ENCODE measurements at places on chromosomes 4 and X.
A peak's percentile ranks its signal among the peaks of the same experiment; 100 is the strongest.

- no peak for DNase-seq
These were observed 104.6 kb upstream of the ETNPPL start for GRCh38 chr4:108867476-108867875.

- peak; percentile 53 for DNase-seq
These were observed 302.9 kb upstream of the GATB start for GRCh38 chr4:152063621-152064240.

DNA sequence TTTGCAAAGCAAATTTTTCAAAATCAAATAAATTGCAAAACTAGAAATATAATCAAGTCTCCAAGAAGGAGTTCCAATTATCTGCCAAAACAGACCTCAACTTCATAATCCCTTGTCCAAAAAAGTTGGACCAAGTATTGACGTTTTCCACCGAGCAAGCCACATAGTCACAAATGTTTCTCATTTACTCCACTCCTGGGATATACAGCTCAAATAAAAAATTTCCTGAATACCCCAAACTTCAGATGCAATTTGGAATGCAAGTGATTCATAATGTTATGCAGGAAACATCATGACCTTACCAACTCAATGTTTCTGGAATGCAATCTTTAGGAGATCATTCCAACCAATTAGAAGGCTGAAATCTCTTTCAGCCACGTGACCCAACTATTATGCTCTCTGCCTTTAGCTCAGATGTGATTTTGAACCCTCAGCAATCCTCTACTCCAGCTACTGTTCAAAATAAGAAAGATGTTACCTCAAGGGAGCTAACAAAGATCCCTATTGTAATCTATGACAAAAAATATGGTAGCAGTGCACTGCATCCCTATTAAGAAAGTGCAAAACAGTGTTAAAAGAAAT lies 72.4 kb downstream of the PRDM5 start:
- no peak for DNase-seq

GRCh38 chr4:122195718-122196117 lies 43.6 kb downstream of the BLTP1 start:
- DNase-seq = peak; percentile 47

DNA sequence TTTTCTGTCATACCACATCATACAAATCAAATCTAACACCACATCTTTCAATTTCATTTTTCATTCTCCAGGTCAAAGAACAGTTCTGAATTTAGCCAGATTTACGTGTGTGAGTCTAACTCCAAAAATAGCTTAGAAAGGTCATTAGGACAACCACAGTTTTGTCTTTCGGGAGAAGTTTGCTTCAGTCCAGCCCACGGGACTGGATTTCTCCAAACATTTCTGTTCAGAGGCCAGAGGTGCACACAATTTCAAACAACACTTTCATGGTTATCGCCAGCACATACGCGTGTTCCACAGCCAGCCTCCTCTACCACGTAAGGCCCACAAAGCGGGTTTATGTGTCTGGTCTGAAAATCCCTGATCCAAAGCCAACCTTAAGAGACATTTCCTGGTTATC lies 65.9 kb downstream of the VEGFC start:
- no peak for DNase-seq

- DNase-seq = peak; percentile 31
These were observed 507 bp downstream of the LIN54 start for GRCh38 chr4:83010111-83010521.

- no peak for DNase-seq
These were observed 606.8 kb upstream of the BOD1L1 start for GRCh38 chr4:14234307-14234706.
